ENCODE measurements at places on chromosomes 13 and 19.

GRCh38 chr19:33366127-33366526 is 7.4 kb upstream of the CEBPG start:
- no peak for DNase-seq

DNA sequence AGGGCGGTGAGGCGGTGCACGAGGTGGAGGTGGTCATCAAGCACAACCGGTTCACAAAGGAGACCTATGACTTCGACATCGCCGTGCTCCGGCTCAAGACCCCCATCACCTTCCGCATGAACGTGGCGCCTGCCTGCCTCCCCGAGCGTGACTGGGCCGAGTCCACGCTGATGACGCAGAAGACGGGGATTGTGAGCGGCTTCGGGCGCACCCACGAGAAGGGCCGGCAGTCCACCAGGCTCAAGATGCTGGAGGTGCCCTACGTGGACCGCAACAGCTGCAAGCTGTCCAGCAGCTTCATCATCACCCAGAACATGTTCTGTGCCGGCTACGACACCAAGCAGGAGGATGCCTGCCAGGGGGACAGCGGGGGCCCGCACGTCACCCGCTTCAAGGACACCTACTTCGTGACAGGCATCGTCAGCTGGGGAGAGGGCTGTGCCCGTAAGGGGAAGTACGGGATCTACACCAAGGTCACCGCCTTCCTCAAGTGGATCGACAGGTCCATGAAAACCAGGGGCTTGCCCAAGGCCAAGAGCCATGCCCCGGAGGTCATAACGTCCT is 9.4 kb upstream of the PROZ start:
- DNase-seq, result no peak

DNA sequence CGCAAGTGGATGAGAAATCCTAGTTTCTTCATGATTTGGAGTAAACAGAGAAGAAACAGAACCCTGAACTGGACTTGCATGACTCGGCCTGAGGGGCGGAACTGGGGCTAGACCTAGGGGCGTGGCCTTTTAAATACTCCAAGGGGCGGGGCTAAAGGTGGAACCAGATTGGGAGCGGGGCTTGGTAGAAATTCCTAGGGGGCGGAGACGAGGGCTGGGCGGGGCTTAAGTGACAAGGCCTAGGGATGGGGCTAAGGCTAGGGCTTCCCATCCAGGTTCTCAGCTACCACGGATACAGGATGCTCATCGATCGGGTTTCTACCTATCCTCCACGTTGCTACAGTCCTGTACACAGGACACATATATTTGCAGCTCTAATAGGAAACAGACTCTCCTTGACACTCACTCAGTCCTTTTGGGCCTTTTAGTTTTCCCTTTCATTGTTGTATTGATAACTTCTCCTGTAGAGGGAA is 372 bp upstream of the ZNF699 start:
- no peak for DNase-seq

DNA sequence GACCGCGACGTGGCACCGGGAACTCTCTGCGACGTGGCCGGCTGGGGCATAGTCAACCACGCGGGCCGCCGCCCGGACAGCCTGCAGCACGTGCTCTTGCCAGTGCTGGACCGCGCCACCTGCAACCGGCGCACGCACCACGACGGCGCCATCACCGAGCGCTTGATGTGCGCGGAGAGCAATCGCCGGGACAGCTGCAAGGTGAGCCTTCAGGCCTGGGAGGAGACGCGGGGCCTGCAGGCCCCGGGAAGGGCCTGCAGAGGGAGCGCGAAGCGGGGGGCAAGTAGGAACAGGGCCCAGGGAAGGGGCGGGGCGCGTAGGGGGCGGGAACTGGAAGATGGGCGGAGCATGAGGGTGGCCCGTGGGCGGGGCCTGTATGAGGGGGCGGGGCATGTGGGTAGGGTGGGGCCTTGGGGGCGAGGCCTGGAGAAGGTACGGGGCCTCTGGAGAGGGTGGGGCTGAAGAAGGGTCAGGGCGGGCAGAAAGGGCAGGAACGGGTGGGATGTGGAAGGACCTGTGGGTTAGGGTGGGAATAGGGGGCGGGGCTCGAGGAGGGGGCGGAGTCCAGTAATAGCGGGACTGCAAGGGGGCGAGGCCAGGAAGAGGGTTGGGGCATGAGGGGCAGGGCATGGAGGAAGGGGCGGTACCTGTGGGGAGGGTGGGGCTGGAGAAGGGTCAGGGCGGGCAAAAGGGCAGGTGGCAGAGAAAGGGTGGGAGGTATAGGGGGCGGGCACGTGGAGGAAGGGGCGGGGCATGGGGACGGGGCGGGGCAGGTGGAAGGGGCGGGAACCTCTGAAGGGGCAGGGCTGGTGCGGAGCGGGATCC is 2.5 kb downstream of the CFD start:
- peak; percentile 19 for DNase-seq

GRCh38 chr13:31761951-31762350 is 22.6 kb downstream of the RXFP2 start:
- no peak for DNase-seq

- no peak for DNase-seq
Observed at GRCh38 chr13:88063741-88064140, 392.6 kb downstream of the SLITRK5 start.

- DNase-seq, result no peak
Observed at GRCh38 chr19:7188698-7189629, 105.2 kb downstream of the INSR start.

DNA sequence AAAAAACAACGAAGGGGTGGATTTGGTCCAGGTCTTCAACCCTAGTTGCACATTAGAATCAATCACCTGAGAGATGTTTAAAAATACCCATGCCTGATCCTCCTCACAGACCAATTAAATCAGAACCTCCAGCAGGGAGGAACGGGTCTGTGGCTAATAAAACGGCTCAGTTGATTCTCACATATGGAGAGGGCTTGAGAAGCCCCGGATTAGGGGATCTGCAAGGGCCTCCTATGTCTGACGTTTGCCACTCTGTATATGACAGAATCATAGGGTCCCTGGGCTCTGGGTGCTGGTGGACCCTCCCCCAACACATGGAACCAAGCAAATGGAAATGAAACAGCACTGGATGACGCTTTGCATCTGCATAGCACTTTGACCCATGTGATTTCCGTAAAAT is 36.7 kb upstream of the C13orf42 start:
- no peak for DNase-seq

DNA sequence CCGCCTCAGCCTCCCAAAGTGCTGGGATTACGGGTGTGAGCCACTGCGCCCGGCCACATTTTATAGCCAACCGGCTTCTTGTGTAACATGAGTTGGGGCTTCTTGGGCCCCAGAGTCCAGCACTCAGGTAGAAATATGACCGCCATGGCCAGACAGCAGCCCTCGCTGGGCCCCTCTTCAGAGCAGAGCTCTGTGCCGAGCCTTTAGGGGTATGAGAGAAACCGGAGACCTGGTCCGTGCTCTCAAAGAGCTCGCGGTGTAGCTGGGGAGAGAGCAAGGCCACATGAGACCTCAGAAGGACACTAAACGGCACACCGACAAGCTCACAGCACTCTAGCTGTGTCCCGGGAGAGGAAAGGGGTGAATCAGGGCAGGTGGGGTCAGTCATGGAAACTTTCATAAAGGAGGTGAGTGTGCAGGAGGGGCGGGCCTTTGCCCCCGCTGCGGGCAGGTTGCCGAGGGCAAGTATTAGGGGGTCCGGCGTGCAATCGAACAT is 15.8 kb downstream of the ACTN4 start:
- DNase-seq, result no peak

GRCh38 chr19:33646306-33646705 is 24.6 kb downstream of the CHST8 start:
- DNase-seq, result no peak

- no peak for DNase-seq
Observed at GRCh38 chr13:42754801-42755510, 26.4 kb upstream of the FAM216B start.

GRCh38 chr19:38695317-38695683 is 47.9 kb downstream of the ACTN4 start:
- no peak for DNase-seq

DNA sequence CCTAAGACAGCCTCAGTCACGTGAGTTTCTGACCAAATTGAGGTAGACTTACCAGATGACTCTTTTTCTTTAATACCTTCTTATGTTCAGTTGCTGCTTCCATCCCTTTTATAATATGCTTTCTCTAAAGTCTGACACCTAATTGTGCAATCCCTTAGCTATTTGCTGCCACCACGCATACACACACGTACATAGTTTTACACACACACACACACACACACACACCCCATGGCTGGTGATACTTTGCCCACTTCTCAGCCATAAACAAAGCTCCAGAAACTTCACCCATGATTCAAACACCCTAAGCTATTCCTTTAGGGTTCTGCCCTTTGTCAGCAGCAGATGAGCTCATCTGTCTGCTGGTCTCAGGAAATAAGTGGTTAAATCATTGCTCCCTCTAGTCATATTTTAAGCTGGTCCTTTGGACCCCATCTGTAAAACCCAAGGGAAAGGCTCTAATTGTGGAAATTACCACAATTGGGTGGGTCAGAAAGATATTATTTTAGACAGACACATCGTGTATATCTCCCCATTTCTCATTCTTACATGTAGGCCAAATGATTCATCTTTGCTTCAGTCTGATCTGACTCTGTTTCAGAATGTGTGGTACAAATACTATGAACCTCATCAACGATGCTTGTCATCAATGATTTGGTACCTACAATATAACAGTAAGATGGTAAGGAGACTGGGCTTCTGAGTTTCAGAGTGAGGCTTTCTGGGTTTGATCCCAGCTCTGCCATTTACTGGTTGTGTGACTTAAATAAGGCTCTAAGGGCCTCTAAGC is 69.2 kb downstream of the NALCN start:
- DNase-seq, result no peak

GRCh38 chr19:6278740-6279619 is 795 bp downstream of the MLLT1 start:
- DNase-seq, result no peak

DNA sequence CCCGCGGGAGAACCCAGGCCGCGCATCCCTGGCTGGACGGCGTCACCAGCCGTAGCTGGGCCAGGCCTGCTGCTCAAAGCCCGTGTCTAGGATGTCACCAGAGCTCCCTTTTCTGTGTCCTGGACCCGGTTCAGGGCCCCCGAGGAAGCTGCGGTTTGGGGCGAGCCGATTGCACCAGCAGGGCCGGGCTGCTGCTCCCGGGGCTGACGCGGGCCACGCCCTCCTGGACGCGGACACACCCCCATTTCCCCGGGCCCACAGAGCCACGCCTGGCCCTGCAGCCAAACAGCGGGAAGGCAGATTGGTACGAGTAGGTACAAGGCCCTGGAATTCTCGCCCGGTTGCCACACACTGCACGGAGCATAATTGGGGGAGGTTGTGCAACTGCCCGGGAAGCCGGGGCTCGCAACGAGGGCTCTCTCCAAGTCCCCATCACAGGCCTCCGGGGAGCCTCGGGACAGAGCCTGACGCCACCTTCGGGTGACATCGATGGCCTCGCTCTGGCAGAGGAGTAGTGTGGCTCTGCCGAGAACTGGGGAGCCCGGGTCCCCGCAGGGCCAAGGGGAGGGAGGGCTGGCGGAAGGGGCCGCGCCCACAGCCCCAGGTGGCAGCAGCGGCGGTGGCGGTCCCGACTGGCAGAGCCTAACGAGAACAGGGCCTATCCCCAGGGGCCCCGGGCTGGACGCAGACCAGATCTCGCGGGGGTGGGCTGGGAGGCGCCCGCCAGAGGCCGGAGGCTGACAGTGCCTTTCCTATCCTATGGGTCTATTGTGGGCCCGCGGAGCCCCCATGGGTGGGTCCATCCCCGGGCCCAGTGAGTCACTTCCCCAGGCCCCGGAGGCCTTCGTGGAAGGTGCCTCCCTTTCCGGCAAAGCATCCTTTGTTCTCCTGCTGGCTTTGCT is 23.5 kb downstream of the KCTD15 start:
- peak; percentile 41 for DNase-seq

DNA sequence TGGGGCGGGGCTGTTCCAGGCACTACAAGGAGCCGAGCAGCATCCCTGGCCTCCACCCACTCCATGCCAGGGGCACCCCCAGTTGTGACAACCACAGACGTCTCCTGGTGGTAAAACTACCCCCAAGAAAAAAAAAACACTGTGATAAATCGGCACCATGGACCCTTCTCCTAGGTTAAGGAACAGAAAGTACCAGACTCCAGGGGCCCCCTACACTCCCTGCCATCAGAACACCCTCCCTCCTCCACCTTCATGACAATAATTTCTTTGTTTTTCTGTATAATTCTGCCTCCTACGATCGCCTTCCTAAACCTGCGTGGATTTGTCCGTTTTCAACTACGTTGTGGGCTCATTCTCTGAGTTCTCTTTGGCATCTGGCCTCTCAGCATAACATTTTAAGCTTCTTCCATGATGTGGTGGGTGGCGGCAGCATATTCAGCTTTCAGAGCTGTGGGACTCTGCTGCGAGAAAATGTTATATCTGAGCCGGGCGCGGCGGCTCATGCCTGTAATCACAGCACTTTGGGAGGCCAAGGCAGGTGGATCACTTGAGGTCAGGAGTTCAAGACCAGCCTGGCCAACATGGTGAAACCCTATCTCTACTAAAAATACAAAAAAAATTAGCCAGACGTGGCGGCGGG is 8.6 kb downstream of the TLE2 start:
- no peak for DNase-seq

DNA sequence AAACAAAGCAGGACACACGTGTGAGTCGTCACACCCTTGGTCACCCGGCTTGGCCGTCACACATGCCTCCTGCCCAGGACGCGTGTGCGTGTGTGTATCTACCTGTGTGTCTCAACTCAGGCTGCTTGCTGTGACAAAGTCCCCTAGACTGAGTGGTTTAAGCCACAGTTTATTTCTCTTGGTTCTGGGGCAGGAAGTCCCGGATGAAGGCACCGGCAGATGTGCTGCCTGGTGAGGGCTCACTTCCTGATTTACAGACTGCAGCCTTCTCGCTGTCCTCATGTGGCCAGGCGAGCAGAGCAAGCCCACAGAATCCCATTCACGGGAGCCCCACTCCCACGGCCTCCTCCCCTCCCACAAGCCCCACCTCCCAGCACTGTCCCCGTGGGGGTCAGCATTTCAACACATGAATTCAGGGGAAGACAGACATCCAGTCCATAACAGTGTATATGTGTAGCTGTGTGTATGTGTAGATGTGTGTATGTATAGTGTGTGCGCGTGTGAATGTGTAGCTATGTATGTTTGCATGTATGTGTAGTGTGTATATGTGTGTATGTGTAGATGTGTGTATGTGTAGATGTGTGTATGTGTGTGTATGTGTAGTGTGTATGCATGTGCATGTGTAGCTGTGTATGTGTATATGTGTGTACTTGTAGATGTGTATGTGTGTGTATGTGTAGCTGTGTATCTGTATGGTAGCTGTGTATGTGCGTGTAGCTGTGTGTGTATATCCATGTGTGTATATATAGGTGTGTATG is 51.5 kb downstream of the MCF2L start:
- no peak for DNase-seq

- DNase-seq, result no peak
Observed at GRCh38 chr13:44618326-44618725, 42.2 kb upstream of the TSC22D1 start.

- no peak for DNase-seq
Observed at GRCh38 chr19:55176076-55176475, 4.0 kb downstream of the SYT5 start.

GRCh38 chr19:46616631-46617322 is 8.1 kb downstream of the PTGIR start:
- DNase-seq, result no peak

GRCh38 chr19:36113894-36114720 is 568 bp downstream of the POLR2I start:
- peak; percentile 3 for DNase-seq

GRCh38 chr19:28468701-28469459 is 744.1 kb downstream of the UQCRFS1 start:
- DNase-seq, result peak; percentile 0
